Endodermal cell (in vitro differentiated cells): ENCODE measurements at places on chromosomes 12 and 14. TPM values are rescaled to one million over a fixed set of nuclear protein-coding genes. Genes with fewer than 3 reads are reported as not detected.

The AICDA gene
- total RNA-seq: not detected in 3 replicates

- no peaks in the 10 kb centered on the region for H3K27me3 ChIP-seq
- DNase-seq: peak; percentile 90
- peak overlapping the region; percentile 96 for H3K4me3 ChIP-seq
- H3K36me3 ChIP-seq: peaks cover 6% of the 10 kb centered on the region
These were observed 446 bp downstream of the PPP1R12A start for GRCh38 chr12:79934281-79935020.

The G2E3 gene
- 44.8 and 48.7 TPM in 2 replicates for total RNA-seq

The NEUROD4 gene
- total RNA-seq: not detected in 2 replicates

- H3K4me3 ChIP-seq: no peak overlapping the region
- DNase-seq: peak; percentile 46
- H3K4me1 ChIP-seq: peaks cover 11% of the 10 kb centered on the region
- peaks cover 23% of the 10 kb centered on the region for H3K27me3 ChIP-seq
- no peaks in the 10 kb centered on the region for H3K36me3 ChIP-seq
These were observed 4.3 kb upstream of the AP1G2 start for GRCh38 chr14:23571701-23572523.

DNA sequence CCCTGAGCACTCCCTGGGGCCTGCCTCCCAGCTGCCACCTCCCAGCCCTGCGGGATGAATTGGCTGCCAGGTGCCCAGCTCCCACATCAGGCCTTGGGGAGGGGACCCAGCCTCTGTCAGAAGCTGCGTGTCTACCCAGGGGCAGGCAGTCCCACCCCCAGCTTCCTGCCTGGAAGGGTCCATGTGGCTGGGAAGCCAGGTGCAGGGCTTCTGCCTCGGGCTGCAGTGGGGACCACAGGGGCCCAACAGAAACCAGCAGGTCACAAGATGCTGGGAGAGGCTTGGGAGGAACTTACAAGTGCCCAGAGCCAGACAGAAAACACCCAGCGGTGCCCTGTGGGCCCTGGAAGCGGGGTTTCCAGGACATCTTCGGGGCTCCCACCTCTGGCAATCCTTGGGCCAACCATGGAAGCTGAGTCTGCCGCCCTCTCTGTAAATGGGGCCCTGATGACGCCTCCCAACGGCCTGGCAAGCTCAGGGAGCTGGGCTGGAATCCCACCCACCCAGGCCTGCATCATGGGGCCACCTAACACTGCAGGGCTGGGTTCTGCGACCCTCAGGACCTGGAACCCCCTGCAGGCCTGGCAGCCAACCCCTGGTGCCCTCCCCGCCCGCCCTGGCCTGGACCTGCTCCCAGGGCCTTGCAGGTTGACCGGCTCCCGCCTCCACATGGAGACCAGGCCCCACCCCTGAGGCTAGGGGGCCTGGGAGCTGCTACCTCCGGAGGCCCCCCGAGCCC, 36.6 kb downstream of the CCNK start:
- H3K4me1 ChIP-seq: peaks cover 9% of the 10 kb centered on the region
- peaks cover 6% of the 10 kb centered on the region for H3K36me3 ChIP-seq
- DNase-seq: peak; percentile 44
- no peak overlapping the region for H3K27ac ChIP-seq
- no peaks in the 10 kb centered on the region for H3K27me3 ChIP-seq

- H3K27me3 ChIP-seq: no peaks in the 10 kb centered on the region
- peak; percentile 73 for DNase-seq
- peaks cover 42% of the 10 kb centered on the region for H3K36me3 ChIP-seq
- H3K4me3 ChIP-seq: peak overlapping the region; percentile 85
- peaks cover 5% of the 10 kb centered on the region for H3K4me1 ChIP-seq
These were observed 2.8 kb downstream of the PTPN21 start for GRCh38 chr14:88551980-88552431.

DNA sequence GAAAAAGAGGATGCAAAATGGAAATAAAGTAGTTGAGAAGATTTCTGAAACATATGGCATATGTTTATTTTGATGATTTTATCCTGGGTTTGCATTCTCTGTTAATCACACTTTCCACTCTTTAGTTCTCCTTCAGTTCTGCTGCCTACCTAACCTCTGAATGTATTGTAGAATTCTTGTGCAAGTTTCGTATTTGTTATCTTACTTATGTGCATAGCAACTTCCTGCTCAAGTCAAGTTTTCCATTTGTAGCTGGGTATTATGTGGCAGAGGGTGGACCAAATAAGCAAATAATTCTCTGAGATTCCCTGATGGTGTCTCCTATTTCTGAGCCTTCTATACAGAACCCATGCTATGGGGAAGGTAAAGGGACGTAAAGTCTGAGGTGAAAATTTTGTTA, 381.6 kb downstream of the FOXG1 start:
- no peaks in the 10 kb centered on the region for H3K36me3 ChIP-seq
- no peaks in the 10 kb centered on the region for H3K27me3 ChIP-seq
- no peaks in the 10 kb centered on the region for H3K4me1 ChIP-seq
- no peak for DNase-seq
- H3K4me3 ChIP-seq: no peak overlapping the region

DNA sequence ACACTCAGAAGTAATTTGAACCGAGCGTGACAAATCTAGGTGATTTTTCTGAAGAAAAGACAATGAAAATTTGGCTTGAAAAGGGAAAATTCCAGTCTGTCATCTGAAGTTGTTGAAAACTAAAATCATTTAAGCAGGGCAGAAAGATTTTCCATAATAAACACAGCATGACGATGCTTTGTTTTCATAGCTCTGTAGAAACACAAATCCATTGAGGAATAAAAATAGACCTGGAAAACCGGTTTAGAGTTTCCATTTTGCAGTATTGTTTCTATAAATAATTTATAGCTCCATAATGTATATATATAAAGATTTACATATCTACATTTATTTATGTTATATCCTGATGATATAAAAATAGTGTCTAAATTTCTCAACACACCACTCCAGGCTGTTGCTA, 1918.5 kb upstream of the FLRT2 start:
- no peaks in the 10 kb centered on the region for H3K27me3 ChIP-seq
- H3K4me1 ChIP-seq: peaks cover 3% of the 10 kb centered on the region
- no peak for DNase-seq
- no peak overlapping the region for H3K4me3 ChIP-seq
- no peaks in the 10 kb centered on the region for H3K36me3 ChIP-seq

The CCDC38 gene
- total RNA-seq: 0.35 TPM in 1 of 2 replicates, not detected in the other

DNA sequence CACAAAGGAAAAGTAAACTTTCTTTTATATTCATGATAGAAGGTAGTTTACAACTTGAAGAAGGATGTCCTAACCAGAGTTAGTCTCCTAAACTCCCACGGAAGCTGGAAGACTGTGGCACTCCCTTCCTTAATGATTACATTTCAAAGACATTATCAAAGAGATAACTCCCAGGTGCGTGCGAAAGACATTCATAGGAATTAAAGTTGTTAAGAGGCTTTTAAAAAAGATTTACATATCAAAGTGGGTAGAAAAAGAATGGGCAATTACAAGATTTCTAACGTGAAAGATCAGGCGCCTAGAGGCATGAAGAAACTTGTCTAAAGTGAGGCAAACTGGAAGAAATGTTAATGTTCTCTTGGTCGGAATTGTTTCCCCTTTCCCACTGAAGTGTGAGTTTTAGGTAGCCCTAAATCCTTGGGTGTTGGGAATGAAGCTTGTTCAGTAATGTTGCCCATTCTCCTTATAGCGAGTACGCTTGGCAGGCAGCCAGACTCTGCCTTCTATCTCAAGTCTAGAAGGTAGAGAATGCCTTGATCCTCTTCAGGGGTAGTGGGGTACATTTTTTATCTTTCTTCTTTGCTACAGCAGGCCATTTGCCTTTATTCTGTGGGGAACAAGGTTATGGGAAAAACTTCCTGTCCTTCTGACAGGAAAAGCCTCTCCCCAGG, 642.0 kb downstream of the SLC6A15 start:
- peak overlapping the region; percentile 70 for H3K4me3 ChIP-seq
- no peaks in the 10 kb centered on the region for H3K27me3 ChIP-seq
- no peaks in the 10 kb centered on the region for H3K36me3 ChIP-seq

The COL2A1 gene
- total RNA-seq: 21.0 to 25.5 TPM (median 21.1 TPM) in 3 replicates

DNA sequence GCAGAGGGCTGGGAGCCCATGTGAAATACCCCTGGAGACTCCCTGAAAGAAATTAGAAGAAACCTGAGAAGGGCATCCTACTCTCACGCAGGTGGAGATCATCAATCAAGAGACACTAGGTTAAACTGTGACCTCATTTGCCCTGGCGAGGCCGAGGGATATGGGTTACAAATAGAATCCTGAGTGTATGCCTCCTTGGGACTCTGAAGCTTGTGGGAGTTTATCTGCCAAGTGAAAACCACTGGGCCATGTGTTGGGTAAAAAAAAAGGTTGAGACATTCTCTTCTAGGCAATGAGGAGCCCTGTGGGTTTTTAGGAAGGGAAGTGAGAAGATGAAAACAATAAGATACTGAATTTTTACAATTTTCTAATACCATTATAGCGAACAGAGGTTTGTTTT, 160.7 kb upstream of the ARID2 start:
- no peak overlapping the region for H3K27ac ChIP-seq
- peaks cover 3% of the 10 kb centered on the region for H3K4me1 ChIP-seq
- H3K27me3 ChIP-seq: peaks cover 80% of the 10 kb centered on the region
- DNase-seq: no peak
- H3K36me3 ChIP-seq: no peaks in the 10 kb centered on the region

DNA sequence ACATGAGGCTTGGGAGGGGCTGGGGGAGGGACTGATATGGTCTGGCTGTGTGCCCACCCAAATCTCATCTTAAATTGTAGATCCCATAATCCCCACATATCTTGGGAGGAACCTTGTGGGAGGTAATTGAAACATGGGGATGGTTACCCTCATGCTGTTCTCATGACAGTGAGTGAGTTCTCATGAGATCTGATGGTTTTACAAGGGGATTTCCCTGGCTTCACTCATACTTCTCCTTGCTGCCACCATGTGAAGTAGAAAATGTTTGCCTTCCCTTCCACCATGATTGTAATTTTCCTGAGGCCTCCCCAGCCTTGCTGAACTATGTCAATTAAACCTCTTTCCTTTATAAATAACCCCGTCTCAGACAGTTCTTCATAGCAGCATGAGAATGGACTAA, 362.9 kb downstream of the PCNX1 start:
- H3K27ac ChIP-seq: no peak overlapping the region
- DNase-seq: no peak
- H3K27me3 ChIP-seq: no peaks in the 10 kb centered on the region

The AQP2 gene
- total RNA-seq: not detected in 2 replicates

The NRIP2 gene
- 0.45 TPM in 1 of 2 replicates, not detected in the other for total RNA-seq

The PLEKHH1 gene
- 59.9 to 94.1 TPM (median 63.6 TPM) in 3 replicates for total RNA-seq

The OVCH1 gene
- total RNA-seq: 0.43 and 0.73 TPM in 2 replicates

- no peak overlapping the region for H3K4me3 ChIP-seq
- H3K27me3 ChIP-seq: peaks cover 6% of the 10 kb centered on the region
- H3K4me1 ChIP-seq: peaks cover 19% of the 10 kb centered on the region
- DNase-seq: no peak
- no peaks in the 10 kb centered on the region for H3K36me3 ChIP-seq
These were observed 110.6 kb downstream of the PRMT8 start for GRCh38 chr12:3601461-3602150.

The NOVA1 gene
- total RNA-seq: 22.7 to 29.5 TPM (median 25.5 TPM) in 3 replicates

The SLC6A15 gene
- 4.2 to 6.3 TPM (median 6.0 TPM) in 3 replicates for total RNA-seq

- no peak overlapping the region for H3K4me3 ChIP-seq
- H3K27me3 ChIP-seq: no peaks in the 10 kb centered on the region
- H3K36me3 ChIP-seq: no peaks in the 10 kb centered on the region
- DNase-seq: no peak
These were observed 1117.6 kb upstream of the TMEM132C start for GRCh38 chr12:127149226-127149964.

The KRT4 gene
- total RNA-seq: not detected in 2 replicates

DNA sequence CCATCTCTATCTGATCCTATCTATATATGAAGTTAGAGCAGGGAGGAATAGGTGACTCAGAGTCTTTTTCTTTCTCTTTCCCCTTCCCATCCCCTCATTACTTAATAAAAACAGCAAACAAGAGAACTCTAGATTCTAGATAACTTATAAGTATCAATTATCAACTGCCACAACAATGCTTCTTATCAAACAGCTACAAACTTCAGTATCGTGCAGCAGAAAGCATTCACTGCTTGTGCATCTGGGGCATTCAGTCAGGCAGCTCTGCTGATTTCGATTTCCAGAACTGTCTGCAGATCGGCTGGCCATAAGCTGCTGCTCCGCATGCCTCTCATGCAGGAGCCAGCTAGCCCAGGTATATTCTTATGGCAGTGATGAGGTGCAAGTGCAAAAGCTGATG, 19.4 kb downstream of the A2ML1 start:
- peaks cover 11% of the 10 kb centered on the region for H3K36me3 ChIP-seq
- no peak overlapping the region for H3K4me3 ChIP-seq
- no peaks in the 10 kb centered on the region for H3K27me3 ChIP-seq
- DNase-seq: no peak

- H3K4me1 ChIP-seq: no peaks in the 10 kb centered on the region
- H3K27ac ChIP-seq: peak overlapping the region; percentile 26
- DNase-seq: peak; percentile 88
- H3K36me3 ChIP-seq: no peaks in the 10 kb centered on the region
- no peaks in the 10 kb centered on the region for H3K27me3 ChIP-seq
These were observed 213.5 kb upstream of the SLC38A2 start for GRCh38 chr12:46585854-46586621.

The SIX6 gene
- total RNA-seq: not detected in 3 replicates

DNA sequence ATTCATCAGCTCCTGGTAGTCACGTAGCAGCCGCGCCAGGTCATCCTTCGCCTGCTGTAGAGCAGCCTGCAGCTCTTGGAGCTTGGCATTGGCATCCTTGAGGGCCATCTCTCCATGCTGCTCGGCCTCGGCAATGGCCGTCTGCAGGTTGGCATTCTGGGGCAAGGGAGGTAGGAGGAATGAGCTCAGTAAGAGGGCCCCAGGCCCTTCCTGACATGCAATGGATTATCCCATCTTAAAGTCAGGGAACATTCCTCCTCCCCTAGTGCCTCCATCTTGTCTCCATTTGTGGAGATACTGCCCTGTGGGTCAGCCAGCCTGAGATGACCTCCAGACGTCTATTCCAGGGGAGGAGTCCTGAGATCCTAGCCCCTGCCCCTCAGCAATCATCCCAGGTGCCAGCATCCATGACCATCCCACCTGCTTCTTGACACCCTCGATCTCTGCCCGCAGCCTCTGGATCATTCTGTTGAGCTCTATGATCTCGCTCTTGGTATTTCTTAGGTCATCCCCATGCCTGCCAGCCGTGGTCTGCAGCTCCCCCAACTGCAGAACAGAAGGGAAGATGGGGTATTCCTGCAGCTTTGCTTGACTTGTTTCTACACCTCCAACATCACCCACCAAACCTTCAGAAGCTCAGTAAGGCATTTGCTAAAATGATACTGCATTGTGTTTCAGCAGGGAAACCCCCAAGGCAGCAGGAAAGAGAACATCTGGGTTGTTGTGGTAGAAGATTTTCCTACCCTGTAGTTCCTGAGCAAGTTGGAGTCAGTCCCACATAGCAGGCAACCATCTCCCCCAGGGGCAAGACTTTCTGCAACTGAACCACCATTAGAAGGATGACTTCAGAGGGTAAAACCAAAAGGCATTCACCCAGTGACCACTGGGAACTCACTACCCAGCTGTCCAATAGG, 4.4 kb downstream of the KRT3 start:
- H3K4me3 ChIP-seq: no peak overlapping the region
- H3K36me3 ChIP-seq: no peaks in the 10 kb centered on the region
- H3K4me1 ChIP-seq: no peaks in the 10 kb centered on the region
- no peak for DNase-seq
- no peak overlapping the region for H3K27ac ChIP-seq
- H3K27me3 ChIP-seq: no peaks in the 10 kb centered on the region

GRCh38 chr12:51076236-51076930, 7.0 kb downstream of the CSRNP2 start:
- no peak overlapping the region for H3K4me3 ChIP-seq
- peaks cover 28% of the 10 kb centered on the region for H3K36me3 ChIP-seq
- H3K4me1 ChIP-seq: no peaks in the 10 kb centered on the region
- H3K27ac ChIP-seq: no peak overlapping the region
- no peaks in the 10 kb centered on the region for H3K27me3 ChIP-seq
- no peak for DNase-seq
